ENCODE measurements at places on chromosomes 4 and X.
A peak's percentile ranks its signal among the peaks of the same experiment; 100 is the strongest.

DNA sequence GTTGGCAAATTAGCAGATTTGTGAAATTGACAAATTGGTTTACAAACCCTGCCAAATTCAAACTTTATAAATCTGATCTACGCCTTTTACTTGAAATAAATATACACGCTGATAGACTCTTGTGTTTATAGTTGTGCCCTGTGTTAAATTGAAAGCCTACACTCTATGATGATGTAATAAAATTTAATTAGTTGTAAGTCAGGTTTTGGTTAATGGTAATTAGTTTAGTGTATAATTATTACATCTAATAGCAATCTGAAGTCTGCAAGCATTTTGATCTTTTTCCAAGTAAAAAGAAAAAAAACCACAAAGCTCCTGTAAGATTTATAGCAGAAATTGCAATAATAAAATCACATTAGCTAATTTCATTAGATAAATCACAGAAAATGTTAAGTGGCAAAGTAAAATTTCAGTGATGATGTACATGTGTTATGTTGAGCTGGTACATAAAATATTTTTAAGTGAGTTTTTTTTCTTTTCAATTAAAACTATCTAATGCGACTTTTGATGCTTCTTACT is 72.7 kb upstream of the TENM3 start:
- no peak for DNase-seq

DNA sequence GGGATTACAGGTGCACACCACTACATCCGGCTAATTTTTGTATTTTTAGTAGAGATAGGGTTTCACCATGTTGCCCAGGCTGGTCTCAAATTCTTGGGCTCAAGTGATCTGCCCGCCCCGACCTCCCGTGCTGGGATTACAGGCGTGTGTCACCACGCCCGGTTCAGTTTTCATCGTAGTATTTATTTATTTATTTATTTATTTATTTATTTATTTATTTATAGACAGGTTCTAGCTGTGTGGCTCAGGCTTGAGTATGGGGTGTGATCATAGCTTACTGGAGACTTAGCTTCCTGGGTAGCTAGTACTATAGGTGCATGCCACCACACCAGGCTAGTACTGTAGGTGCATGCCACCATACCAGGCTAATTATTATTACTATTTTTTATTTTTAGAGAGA is 64.1 kb upstream of the STOX2 start:
- no peak for DNase-seq

GRCh38 chr4:187451776-187452175 is 543.8 kb upstream of the ZFP42 start:
- DNase-seq = no peak

- no peak for DNase-seq
Measured at GRCh38 chrX:134537179-134537955, 77.4 kb downstream of the HPRT1 start.

DNA sequence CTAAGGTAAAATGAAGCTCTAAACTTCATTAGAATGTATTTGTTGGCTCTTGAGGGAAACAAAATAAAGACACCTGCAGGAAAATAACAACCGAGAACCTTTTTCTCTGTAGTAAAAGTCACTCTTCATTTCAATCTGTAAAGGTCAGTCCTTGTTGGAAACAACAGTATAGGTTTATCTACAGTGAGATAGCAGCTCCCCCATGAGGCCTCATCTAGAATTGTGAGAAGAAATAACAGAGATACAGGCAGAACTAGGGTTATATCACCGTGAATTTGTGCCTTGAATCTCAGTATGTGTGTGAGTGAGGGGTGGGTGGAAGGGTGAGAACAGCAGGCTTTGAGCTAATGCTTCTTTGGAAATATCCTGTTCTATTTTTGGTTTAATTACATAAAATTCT is 107.8 kb upstream of the FMR1 start:
- DNase-seq = no peak

- peak; percentile 62 for DNase-seq
Measured at GRCh38 chr4:186644737-186645261, 78.9 kb downstream of the FAT1 start.

DNA sequence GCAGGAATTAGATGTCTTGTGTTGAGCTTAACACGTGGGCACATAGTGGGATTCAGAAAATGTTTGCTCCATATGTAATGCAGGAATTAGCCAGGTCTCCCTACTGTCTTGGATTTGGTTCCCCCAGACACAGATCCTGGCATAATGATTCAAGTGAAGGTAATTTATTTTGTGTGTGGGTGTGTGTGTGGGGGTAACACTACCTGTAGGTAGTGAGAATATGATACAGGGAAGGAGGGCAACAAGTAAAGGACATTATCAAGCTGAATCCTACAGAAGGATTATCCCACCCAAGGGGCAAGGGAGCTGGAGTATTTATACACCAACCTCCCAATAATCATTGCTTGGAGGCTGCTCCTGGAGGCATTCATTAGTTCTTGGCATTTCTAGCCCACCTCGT is 101.4 kb downstream of the NHS start:
- DNase-seq = no peak

DNA sequence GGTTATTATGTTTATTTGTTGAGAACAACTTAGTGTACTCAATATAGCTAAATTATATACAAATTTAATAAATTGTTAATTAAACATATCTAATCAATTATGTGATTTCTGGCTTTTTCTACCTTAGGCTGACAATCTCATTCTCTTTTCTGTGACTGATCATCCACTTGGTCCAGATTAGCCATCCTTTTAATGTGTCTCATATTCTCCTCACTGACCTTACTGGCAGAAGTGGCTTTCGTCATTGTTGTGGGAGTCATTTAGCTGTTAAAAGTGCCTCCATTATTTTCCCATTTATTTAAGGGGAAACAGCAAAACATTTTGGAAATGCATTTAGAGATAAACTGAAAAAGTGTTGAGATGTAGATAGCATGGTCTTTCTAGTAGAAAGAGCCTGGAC is 172.2 kb downstream of the CCSER1 start:
- DNase-seq = no peak

DNA sequence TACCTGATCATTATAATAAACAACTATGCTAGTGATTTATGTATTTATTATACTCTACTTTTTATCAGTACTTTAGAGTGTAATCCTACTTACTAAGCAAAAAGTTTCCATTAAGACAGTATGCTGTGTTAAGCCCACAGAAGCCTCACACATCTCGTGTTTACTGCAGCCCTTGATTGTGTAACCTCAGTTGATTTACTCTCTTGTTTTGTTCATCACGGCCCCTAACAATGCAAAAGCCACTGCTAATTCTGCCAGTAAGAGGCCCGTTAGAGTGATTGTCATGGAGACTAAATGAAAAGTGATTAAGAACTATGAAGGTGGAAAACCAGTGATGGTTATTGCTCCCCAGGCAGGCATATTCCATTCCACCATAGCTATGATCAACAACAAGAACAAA is 436.2 kb downstream of the SPOCK3 start:
- DNase-seq = no peak

GRCh38 chr4:126372634-126373033 is 1057.9 kb downstream of the FAT4 start:
- DNase-seq = no peak

GRCh38 chrX:1546691-1547251 is 9.8 kb upstream of the P2RY8 start:
- DNase-seq = no peak

DNA sequence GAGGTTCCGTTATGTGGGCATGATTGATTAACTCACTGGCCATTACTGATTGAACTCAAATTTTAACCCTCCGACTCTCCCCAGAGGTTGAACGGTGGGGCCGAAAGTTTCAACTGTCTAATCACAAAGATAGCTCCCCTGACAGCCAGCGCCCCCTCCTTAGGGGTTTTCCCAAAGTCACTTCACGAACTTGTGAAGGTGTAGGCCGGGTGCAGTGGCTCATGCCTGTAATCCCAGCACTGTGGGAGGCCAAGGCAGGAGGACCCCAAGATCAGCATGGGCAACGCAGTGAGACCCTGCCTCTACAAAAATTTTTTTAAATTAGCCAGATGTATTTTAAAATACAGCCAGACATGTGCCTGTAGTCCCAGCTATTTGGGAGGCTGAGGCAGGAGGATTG is 39.8 kb upstream of the RBM47 start:
- no peak for DNase-seq

GRCh38 chr4:52058275-52058674 is 7.2 kb downstream of the SPATA18 start:
- no peak for DNase-seq
